Activated CD4-positive, alpha-beta T cell treated with anti-CD3 and anti-CD28 coated beads, Interleukin-2, amount 10 ng/mL, durations not matched to agents 7 days and 5 days (primary cell): ENCODE measurements at places on chromosomes 11 and 22.
A peak's percentile ranks its signal among the peaks of the same experiment; 100 is the strongest.

- DNase-seq = no peak
Measured at GRCh38 chr11:44270403-44271273, 39.3 kb downstream of the ALX4 start.

- no peak for DNase-seq
Measured at GRCh38 chr11:66981976-66982578, 7.0 kb downstream of the C11orf86 start.

- DNase-seq = no peak
Measured at GRCh38 chr22:28920757-28921584, 37.6 kb downstream of the ZNRF3 start.

GRCh38 chr11:61712846-61713245 is 32.7 kb downstream of the DAGLA start:
- no peak for DNase-seq

GRCh38 chr11:9399466-9399865 is 15.0 kb downstream of the IPO7 start:
- DNase-seq = no peak

- no peak for DNase-seq
Measured at GRCh38 chr22:41435560-41435959, 11.0 kb downstream of the TOB2 start.

DNA sequence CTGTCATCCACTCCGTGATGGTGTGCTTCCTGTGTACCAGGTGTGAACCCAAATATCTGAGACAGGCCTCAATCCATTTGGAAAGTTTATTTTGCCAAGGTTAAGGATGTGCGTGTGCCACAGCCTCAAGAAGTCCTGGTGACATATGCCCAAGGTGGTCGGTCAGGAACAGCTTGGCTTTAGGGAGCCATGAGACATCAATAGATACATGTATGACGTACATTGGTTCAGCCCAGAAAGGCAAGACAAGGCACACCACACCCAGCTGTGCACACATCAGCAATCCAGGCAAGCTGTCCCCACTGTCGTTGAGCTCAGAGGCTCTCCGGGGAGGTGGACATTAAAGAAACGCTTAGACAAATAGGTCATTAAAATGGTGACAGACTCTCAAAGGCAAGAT is 56.8 kb upstream of the SHANK2 start:
- DNase-seq = no peak

- DNase-seq = peak; percentile 20
Measured at GRCh38 chr11:68009391-68010089, 587 bp upstream of the ALDH3B1 start.

GRCh38 chr22:32325416-32325801 is 32.3 kb upstream of the RFPL3 start:
- no peak for DNase-seq

- DNase-seq = no peak
Measured at GRCh38 chr11:129286813-129287212, 88.8 kb upstream of the BARX2 start.

GRCh38 chr11:72085621-72086351 is 5.1 kb downstream of the LRRC51 start:
- no peak for DNase-seq

DNA sequence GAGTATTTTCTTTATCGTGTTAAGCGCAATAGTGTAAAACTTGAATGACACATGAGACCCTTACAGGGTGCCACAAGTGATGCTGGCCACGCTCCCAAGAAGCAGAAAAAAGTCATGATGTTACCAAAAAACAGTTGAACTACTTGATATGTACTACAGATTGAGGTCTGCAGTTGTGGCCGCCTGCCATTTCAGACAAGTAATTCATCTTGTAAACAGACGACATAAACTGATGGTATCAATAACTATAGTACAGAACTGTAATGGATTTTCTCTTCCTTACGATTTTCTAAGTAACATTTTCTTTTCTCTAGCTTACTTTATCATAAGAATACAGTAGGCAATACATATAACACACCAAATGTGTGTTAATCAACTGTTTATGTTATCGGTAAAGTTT is 5.5 kb downstream of the CD59 start:
- DNase-seq = no peak

GRCh38 chr11:64372802-64373597 is 14.0 kb downstream of the RPS6KA4 start:
- no peak for DNase-seq

DNA sequence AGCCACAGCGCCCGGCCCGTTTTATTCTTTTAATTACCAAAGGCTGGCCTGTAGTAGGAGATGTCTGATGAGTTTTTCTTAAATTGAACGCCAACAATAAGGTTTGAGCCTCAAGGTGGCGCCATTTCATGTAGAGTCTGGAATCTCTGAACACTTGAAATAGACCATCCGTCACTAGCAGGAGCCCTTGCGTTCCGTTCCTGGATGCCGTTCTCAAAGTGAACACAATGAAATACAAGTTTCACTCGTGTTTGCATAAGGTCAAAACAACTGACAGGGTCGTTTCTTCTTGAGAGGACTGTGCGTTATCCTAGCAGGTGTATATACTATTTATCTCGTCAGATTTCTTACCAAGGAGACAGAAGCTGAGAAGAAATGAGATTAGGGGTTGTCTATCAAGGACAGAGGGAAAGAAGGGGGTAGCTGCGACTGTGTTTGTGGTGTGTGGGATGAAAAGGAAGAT is 18.7 kb upstream of the SCGB1D1 start:
- DNase-seq = peak; percentile 84

- DNase-seq = no peak
Measured at GRCh38 chr22:32696089-32696488, 105.4 kb upstream of the TIMP3 start.

DNA sequence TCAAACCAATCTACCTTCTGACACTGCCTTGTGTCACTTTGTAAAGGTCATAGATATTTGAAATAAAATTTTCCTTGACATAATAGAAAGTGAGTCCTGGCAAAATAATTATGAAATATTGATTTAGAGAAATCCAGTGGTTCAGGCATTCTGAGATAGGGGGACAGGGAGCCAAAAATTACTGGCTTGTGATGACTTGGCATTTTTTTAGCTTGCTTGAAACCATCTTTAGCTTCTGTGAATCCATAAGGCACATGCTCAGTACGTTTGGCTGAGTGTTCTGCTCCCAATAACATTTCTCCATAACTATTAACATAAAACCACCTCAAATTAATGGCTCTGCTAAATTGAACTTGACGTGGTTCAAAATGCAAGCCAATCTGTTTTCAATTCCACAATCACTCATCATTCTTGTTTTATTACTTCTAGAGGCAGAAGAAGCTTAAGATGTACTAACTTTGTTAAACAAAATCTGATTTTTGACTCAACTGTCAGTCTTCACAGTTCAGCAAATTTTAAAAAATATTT is 209.0 kb downstream of the LRRC4C start:
- no peak for DNase-seq

- DNase-seq = no peak
Measured at GRCh38 chr11:108960501-108960900, 295.6 kb downstream of the DDX10 start.

- no peak for DNase-seq
Measured at GRCh38 chr11:99443276-99443675, 422.5 kb downstream of the CNTN5 start.

- no peak for DNase-seq
Measured at GRCh38 chr22:45597460-45598192, 74.0 kb upstream of the ATXN10 start.
